ENCODE measurements at places on chromosomes 11 and 22.
A peak's percentile ranks its signal among the peaks of the same experiment; 100 is the strongest.

- DNase-seq, result no peak
These were observed 11.2 kb downstream of the AMBRA1 start for GRCh38 chr11:46582588-46582987.

DNA sequence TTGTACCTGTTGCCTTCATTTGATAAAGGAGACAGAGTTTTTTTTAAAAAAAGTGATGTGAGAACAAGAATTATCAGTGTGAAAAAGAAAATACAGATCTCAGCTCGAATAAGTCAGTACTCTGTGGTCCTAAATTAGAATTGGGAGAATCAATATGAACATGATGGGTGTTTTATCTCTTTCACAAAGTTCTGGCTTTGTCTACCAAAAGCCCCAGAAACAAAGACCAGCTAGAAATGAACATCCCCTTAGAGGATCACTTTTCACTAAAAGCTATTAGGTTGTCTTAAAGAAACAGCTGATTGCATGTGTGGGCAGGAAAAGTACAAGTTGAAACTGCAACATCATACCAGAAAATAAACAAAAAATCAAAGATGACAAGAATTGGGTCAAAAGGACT lies 8.4 kb upstream of the ST14 start:
- no peak for DNase-seq

GRCh38 chr11:38759394-38759793 lies 2161.4 kb upstream of the RAG2 start:
- no peak for DNase-seq

- DNase-seq, result no peak
These were observed 299.9 kb downstream of the DCDC1 start for GRCh38 chr11:31069447-31070205.

DNA sequence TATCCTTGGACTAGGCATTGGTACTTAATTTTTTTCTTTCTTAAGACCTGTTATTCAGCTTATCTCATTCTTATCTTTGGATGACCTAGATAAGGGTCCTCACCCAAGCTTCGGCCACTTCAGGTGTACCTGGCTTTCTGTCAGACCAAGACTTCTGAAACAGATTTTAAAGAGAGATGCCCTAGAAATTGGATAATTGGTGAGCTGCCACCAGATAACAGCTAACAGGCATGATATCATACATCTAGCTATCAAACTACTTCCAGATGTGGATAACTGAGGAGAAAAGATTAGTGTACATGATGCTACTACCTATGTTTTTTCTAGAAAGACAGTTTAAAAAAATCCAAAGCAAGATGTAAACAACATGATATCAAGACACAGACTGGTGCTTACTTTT lies 52.9 kb downstream of the FZD4 start:
- DNase-seq, result no peak

DNA sequence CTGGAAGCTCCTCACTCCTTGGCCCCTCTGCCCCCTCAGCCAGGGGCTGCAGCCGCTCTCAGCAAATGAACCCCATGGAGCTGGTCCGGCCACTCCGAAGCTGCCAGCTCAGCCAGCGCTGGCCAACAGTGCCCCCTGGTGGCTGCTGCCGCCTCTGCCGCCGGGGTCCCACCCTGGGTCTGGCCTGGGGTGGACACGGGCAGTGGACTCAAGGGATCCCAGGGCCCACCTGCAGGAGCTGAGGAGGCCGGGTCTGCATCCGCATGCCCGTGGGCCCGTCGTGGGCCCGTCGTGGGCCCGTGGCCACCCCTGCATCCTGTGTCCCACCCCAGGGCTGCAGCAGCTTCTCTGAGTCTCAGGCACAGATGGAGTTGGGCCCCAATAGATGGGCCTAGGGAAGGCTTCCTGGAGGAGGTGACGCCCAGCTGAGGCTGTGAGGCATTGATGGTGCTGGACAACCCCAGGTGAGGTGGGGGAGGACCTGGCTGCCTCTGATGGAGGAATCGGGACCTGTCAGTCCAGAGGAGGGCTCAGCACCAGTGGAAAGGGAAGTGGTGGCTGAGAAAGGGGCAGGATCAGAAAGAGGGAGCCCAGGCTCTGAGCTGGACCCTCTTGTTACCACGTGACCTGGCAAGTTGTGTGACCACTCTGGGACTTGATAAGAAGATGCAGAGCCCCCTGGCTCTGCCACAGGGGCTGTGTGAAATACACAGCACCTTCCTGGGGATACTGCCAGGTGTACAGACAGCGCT lies 522.3 kb downstream of the BRD1 start:
- peak; percentile 76 for DNase-seq

- DNase-seq, result no peak
These were observed 424.4 kb upstream of the CCDC179 start for GRCh38 chr11:23284631-23285030.
